ENCODE measurements at places on chromosomes 7 and 10. TPM values are rescaled to one million over a fixed set of nuclear protein-coding genes. Genes with fewer than 3 reads are reported as not detected.

GRCh38 chr10:113454341-113455061 is 98.4 kb upstream of the HABP2 start:
- peak; percentile 28 for ATAC-seq

DNA sequence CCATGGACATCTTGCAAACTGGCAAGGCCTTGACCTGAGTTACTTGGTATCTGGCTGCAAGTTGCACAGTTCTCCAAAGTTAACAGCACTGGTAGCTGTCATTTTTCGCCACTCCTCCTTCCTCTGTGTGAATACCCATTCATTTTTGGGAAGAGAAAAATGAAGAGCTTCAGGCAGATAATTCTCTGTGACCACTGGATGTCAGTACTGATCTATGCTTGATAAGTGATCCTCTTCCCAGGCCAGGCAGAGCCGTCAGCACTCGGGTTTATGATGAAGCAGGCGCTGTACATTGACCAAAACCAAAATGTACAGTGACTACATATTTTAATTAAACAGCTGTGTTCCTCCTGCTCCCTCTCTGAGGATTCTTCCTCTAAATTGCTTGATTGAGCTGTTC is 55.9 kb upstream of the PDZD8 start:
- peak; percentile 43 for ATAC-seq

Gene PLEKHS1
- total RNA-seq = 1.0 TPM

Gene EBLN1
- not detected for total RNA-seq

Gene TMEM270
- not detected for total RNA-seq

- no peak for ATAC-seq
Measured at GRCh38 chr10:46037107-46037825, 6.8 kb upstream of the NCOA4 start.

GRCh38 chr7:121739465-121739864 is 133.5 kb upstream of the PTPRZ1 start:
- ATAC-seq = no peak

DNA sequence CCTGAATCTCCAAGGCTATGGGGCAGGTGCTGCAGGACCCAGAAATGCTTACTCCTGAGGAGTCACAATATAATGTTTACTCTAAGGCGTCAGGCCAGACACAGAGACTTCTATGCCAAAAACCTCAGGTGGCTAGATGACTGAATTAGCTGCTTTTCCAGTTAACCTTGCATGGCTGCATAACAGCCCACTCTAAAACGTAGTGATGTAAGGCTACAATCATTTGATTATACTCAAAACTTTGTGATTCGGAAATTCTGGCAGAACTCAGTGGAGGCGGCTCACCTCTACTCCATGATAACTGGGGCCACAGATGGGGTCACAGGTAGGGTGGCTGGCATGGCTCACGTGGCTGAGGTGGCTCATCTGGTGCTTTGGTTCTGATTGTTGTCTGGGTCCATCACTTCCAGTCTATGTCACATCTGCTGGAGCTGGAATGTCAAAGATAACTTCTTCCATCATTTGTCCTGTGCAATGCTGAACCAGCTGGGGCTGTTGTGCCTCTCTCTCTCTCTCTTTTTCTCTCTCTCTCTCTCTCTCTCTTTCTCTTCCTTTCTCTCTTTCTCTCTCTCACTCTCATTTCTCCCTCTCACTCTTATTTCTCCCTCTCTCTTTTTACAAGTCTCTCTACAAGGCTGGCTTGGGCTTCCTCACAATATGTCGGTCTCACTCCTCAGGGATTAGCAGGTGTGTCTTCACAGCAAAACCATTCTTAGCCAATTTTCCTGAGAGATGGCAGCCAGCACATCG is 11.8 kb downstream of the TMEM72 start:
- no peak for ATAC-seq

Gene CFAP69
- total RNA-seq = 1.1 TPM

DNA sequence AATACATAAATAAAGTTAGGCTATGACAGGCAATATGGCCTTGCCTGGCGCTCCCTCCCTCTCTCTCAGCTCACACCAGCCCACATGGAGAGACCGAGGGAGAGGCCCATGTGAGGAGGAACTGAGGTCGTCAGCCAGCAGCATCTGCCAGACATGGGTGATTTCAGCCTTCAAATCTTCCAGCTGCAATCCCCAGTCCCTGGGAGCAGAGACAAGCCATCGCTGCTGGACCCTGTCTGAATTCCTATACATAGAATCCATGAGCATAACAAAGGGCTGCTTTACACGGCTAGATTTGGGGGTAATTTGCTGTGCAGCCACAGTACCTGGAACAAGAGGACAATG is 35.6 kb downstream of the ANKRD16 start:
- ATAC-seq = no peak

- ATAC-seq = no peak
Measured at GRCh38 chr10:67812007-67812406, 26.0 kb downstream of the DNAJC12 start.

DNA sequence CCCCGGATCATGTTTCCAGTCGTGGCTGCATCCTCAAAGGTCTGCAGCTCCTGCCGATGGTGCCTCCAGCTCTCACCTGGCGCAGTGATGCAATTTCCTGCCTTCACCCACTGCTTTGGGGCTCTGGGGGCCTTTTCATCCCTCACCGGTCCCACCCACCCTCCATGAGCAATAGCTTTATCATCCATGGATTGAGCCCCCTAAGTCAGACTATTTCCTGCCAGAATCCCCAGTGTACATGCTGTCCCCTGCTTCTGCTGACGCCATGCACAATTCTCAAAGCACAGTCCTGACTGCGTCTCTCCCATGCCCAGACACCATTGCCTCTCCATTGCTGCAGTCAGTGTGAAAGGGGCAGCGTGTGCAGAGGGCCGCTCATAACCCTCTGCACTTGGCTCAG is 49.7 kb downstream of the FAM241B start:
- no peak for ATAC-seq

Gene TMEM139
- total RNA-seq = 0.44 TPM

GRCh38 chr10:2618690-2619089 is 448.7 kb upstream of the PFKP start:
- ATAC-seq = no peak

- ATAC-seq = no peak
Measured at GRCh38 chr7:11328309-11328708, 354.6 kb downstream of the PHF14 start.

- ATAC-seq = no peak
Measured at GRCh38 chr10:1454951-1455350, 282.4 kb downstream of the ADARB2 start.

Gene UCN3
- not detected for total RNA-seq

DNA sequence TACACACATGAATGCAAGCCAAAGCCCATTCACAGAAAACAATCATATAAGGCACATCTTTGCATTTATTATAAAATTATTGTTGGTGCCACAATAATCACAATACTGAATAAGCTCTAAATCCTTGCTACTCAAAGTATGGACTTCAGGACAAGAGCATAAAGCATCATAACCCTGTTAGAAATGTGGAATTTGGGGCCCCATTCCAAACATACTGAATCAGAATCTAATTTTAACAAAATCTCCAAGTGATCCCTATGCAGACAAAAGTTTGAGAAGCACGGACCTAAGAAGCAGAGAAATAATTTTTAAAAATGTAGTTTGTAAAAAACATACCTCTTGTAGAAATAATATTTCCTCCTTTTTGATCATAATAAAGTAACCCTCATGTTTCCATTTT is 199.2 kb downstream of the IMMP2L start:
- no peak for ATAC-seq

- peak; percentile 59 for ATAC-seq
Measured at GRCh38 chr10:46028584-46029460, 1.6 kb downstream of the NCOA4 start.

Gene GJD4
- not detected for total RNA-seq

Gene HOXA7
- total RNA-seq = 5.2 TPM
